ENCODE measurements at places on chromosomes 16 and 17.

GRCh38 chr16:6343157-6343556 lies 989.5 kb upstream of the RBFOX1 start:
- DNase-seq: no peak

GRCh38 chr17:58227733-58228132 lies 8.7 kb upstream of the MKS1 start:
- no peak for DNase-seq

DNA sequence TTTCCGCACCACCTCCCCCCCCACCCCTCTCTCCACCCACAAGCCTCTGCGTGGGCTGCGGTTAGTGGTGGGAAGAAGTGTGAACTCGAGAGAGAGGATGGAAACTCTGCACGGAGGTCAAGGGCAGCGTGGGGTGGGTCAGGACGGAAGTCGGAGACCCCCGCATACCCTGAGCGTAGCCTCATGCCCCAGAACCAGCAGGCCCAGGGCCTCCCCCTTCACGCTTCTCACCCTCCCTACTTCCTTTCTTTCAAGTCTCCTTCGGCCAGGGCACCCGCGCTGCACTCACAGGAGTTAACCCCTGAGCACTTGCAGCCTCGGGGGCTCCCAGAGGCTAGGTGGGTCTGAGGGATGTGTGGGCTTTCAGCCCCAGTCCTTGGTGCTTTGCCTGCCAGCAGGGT lies 9.2 kb downstream of the TBKBP1 start:
- no peak for DNase-seq

GRCh38 chr17:13182450-13182849 lies 164.6 kb upstream of the ELAC2 start:
- no peak for DNase-seq

GRCh38 chr17:48068491-48068961 lies 20.4 kb downstream of the NFE2L1 start:
- no peak for DNase-seq

DNA sequence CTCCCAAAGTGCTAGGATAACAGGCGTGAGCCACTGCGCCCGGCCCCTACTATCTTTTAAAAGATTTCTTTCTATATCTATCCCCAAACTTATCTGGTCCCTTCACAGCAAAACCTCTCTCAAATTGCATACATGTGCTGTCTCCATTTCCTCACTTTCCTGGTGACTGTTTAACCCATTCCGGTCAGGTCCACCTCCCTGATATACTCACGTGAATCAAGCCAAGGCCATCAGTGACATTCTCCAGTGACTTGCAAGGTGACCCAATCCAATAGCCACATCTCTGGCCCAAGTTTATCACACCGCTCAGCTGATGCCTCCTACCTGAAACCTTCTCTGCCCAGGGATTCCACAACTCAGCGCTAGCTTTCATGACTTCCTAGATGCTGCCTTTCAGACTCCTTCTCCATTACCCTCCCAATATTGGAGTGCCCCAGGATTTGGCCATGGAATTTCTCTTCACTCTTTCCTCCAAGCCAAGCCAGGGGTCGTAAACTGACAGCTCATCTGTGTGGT lies 1.4 kb upstream of the CTCF start:
- no peak for DNase-seq

- DNase-seq: no peak
Observed at GRCh38 chr17:50758524-50758923, 8.8 kb downstream of the ANKRD40CL start.

DNA sequence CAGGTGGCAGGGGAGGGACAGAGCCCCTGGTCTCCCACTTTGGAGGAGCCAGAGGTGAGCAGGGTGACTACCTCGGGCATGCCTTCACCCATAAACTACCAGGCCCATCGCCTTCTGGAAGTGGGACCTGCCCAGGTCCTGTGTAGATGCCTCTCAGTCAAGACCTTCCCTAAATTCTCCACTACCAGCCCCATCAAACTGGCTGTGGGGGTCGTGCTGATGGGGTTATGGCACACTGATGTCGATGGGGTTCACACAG lies 5.8 kb upstream of the RAB37 start:
- no peak for DNase-seq

DNA sequence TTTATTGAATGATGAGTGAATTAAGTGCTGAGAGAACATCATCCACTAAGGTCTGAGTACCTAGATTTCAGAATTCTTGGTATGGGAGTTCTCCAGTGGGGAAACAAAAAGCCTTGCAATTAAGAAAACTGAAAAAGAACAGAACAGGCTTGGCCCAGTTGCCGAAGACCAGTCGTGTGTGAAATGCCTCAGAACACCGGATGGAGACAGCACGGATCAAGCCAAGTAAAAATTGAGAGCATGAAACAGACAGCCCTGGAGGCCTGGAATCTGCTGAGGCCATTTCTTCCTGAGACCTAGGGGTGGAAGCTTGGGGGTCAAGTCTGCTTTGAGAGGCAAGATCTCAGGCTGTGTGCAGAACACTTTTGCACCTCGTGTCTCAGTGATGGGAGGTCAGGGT lies 43.3 kb downstream of the GRIN2A start:
- DNase-seq: no peak

GRCh38 chr17:76586741-76587487 lies 1.3 kb upstream of the ST6GALNAC2 start:
- no peak for DNase-seq

- DNase-seq: peak; percentile 34
Observed at GRCh38 chr16:21101631-21102420, 48.8 kb downstream of the DNAH3 start.

DNA sequence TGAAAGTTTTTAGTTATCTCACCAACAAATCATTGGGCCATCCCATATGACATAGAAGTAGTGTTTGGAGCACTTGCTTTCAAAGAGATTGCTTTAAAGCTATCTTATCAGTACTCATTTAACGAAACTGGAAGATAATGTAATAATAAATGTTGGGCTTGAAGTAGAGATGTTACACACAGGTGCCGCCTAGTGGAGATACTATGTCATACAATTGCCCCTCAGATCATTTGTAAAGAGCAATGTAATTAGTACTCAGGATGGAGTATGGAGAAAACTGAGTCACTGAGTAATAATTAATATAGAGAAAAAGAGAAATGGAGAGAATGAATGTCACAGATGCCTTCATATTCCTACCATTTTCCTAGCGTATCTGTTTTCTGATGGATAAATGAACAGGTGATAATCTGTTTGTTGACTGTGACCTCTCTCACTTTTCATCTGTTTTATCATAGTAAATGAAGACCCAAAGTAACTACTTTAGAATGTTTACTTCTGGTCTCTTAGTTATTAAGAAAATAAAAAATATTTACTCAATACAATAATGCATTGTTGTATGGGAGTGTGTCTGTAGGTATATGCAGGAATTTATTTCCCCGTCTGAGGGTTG lies 80.4 kb downstream of the EFCAB5 start:
- DNase-seq: peak; percentile 20

DNA sequence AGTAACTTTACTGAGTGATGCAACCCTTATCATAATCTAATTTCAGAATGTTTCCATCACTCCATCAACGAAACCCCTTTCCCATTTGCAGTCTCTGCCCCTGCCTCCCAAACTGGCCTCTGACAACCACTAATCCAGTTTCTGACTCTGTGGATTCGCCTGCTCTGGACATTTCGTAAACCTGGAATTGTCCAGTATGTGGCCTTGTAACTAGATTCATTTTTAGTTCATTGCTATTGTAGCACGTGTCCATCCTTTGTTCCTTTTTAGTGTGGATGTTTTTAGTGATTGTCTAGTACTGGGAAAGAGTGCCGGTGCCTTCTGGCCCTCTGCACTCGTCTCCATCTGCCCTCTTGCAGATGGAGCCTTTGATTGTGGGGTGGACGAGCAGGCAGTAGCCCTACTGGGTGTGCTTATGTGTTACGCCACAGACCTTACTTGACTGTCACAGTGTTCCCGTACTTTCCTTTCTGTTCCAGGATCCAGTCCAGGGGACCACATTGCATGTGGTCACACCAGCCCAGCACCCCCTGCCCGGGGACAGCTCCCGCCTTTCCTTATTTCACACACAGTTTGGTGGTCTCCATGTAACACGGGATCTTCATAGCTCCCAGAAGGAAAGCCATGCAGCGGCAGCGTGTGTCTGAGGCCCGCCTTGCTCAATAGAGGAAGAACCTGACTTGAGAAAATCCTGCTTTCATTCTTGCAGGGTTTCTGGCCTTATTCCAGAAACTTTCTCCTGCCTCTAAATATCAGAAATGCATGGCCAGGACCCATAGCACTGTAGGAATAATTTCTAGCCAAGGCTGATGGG lies 8.8 kb downstream of the KIAA0513 start:
- DNase-seq: no peak

DNA sequence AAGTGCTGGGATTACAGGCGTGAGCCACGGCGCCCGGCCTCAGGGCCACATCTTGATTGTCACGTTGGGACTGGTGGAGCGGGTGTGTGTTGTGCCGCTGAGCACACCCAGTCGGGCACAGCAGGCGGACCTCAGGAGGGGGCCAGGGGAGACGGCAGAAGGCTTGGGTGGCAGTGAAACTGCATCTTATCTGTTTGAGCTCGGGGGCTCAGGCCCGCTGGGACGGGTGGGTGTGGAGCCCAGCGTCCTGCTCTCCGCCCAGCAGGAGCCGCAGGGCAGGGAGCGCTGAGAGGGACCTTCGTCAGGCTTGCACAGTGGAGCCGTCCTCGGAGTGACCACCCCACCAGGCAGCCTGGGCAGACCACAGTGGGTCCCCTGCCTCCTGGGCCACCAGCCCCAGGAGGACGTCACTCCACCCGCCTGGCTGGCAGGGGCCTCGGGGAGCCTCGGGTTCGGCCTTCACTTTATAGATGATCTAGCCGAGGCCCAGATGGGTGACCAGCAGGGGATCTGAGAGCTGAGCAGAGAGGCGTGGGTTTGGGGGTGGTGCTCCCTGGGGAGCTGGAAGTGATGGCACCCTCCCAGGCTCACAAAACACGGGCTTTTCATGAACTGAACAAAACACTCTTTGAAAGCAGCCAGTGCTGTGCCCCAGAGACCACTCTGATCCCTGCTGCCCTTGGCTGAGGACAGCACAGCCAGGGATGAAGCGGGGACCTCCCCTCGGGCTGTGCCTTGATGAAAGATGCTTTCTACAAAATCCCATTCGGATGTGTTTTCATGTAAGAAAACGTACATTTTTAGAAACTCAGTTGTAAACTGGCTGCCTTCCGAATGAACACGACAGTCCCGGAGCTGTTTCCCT lies 181.1 kb downstream of the SEC14L1 start:
- DNase-seq: no peak

DNA sequence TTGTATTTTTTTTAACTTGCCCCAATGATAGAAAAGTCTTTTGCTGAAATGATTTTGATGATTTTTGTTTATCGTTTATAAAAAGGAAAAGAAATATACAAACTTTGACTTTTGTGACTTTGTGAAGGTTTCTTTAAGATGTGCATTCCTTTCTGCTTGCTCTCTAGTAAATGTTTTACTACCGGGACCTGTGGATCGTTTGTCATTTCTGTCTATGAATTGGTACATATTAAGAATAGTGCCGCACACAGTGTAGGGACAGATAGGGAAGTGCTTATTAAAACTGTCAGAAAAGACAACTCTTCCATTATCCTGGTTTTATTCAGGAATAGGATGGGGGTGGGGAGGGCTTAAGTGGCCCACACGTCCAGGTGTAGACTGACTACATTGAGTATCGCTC lies 8.1 kb upstream of the PSMC5 start:
- no peak for DNase-seq

DNA sequence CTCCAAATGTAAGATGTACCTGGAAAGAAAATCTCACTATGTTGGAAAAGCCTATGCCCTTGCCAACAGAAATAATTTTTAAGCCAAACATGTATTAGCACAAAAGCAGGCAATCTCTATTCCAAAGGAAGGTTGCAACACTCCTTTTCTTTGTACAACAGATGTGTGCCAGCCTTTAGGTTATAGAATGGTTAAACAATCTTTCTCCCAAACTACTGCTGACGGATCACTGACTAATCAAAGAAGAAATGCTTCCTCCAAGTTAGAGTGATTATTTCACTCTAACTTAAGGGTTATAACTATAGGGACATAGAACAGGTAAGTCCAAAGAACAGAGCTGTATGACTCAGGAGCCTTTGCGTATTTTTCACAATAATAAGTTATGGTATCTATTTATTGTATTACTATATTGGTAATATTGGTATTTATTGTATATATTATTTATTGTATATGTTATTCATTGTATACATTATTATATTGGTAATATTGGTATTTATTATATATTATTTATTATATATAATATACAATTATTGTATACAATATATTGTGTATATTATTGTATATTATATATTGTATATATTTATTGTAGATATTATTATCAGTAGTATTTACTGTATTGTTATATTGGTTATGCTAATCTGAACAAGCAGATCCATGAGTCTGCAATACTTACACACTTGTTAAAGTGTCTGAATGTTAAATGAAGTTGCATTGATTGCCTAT lies 36.7 kb upstream of the ABCA5 start:
- DNase-seq: no peak

- no peak for DNase-seq
Observed at GRCh38 chr17:72702998-72703397, 389.5 kb downstream of the SLC39A11 start.

DNA sequence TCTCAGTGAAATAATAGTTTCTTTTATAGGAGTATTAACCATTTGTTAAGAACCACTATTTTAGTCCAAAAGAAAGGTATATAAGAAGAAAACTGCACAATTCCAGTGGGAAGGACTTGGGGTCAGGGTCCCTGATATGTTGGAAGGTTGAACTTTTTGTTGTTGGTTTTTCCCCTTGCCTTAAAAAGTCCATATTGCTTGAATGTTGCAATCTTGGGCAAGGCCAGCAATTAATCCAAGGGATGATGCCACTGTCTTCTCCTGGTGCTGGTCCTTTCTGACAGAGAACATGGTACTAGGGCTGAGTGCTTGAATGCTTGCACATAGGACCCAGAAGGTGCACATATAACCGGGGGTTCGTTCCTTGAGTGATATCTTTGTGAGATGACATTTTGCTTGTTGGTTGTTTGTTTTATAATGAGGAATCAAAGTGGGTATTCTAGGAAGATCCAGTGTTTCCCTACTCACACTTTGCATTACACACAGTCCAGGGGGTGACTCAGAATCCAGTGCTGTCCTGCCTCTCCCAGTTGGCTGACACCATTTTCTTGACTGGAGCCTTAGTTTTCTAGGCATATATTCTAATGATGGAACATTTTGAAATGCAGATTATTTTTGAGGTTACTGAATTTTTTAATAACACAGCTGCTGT lies 54.9 kb downstream of the SIAH1 start:
- DNase-seq: no peak
